NCI-H1048 (cell line): ENCODE measurements at places on chromosomes 7 and 10.

DNA sequence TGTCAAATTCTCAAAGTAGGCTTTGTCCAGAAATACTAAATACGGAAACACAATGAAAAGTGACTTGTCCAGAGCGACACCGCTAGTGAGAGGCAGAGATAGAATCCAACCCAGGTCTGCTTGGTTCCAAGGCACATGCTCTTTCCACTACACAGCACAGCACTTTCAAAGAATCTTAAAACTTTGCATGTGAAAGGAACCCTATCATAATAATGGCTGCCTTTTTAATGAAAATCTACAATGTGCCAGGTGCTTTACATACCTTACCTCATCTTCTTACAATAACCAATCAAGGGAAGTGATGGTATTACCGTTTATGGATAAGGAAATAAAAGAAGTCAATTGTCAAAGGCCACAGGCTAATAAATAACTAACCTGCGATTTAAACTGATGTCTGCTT is 2.6 kb downstream of the CHCHD3 start:
- DNase-seq = no peak

DNA sequence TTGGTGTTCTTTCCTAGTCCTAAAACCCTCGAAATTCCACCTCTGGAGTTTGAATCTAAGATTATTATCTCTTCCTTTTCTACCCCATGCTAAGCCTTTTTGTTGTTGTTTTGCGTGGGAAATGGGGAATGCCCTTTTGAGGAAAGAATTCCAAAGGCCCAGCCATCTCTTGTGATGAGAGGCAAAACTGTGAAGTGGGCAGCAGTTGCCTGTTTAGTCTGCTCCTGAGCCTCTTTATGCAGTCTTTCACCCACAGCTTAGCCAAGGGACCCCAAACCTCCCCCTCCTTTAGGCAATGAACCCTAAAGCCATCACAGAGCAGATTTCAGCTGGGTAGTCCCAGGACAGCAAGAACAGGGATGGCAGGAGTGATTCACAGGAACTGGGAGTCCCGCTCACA is 95.5 kb downstream of the DNMBP start:
- no peak for DNase-seq

GRCh38 chr10:132752961-132753360 is 33.0 kb downstream of the NKX6-2 start:
- no peak for DNase-seq

DNA sequence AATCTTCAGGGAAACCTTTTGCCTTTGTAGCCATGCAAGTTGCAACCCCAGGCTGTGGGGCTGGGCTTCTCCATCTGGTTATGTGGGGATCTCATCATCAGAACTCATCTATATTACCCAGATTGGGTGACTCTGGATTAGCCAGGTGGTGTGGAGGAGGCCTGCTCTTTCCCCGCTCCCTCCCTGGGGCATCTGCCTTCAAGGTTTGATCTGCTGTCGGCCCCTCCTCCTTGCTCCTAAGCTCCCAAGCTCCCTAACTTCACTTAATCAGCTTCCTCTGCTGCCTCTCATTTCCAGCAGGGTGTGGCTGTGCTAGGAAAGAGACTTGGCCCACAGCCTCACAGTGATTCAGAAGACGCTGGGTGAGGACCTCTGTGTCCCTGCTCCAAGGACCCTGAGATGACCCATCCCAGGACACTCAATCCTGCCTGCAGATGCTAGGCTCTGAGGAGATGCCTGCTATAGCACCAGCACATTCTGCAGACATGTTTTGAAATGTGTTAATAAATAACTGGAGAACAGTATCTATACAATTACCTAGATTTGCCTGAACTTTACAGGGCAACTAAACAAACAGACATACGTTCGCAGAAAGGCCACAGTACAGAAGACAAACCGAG is 392.1 kb upstream of the PODXL start:
- no peak for DNase-seq

GRCh38 chr7:85882335-85882734 is 695.5 kb upstream of the SEMA3D start:
- DNase-seq = no peak

DNA sequence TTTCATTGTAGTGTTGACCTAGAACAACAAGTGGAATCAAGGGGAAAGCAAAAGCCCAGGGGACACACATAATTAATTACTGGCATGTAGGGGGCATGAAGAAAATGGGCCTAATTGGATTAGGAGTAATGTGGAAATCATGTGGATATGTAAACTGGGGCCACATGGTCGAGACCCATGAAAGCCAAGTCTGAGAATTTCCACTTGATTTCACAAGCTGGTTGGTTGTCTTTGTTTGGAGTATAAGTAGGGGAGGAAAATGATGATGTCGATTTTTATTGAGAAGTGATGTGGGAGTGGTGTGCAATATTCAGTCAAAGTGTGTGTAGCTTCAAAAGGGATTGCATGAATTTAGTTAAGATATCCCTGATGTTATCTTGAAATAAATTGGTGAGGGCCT is 131.8 kb downstream of the LRRC4 start:
- no peak for DNase-seq

GRCh38 chr10:69871074-69871473 is 69.4 kb downstream of the COL13A1 start:
- no peak for DNase-seq

- DNase-seq = peak; percentile 27
Measured at GRCh38 chr10:103598654-103599115, 105.2 kb downstream of the NEURL1 start.

DNA sequence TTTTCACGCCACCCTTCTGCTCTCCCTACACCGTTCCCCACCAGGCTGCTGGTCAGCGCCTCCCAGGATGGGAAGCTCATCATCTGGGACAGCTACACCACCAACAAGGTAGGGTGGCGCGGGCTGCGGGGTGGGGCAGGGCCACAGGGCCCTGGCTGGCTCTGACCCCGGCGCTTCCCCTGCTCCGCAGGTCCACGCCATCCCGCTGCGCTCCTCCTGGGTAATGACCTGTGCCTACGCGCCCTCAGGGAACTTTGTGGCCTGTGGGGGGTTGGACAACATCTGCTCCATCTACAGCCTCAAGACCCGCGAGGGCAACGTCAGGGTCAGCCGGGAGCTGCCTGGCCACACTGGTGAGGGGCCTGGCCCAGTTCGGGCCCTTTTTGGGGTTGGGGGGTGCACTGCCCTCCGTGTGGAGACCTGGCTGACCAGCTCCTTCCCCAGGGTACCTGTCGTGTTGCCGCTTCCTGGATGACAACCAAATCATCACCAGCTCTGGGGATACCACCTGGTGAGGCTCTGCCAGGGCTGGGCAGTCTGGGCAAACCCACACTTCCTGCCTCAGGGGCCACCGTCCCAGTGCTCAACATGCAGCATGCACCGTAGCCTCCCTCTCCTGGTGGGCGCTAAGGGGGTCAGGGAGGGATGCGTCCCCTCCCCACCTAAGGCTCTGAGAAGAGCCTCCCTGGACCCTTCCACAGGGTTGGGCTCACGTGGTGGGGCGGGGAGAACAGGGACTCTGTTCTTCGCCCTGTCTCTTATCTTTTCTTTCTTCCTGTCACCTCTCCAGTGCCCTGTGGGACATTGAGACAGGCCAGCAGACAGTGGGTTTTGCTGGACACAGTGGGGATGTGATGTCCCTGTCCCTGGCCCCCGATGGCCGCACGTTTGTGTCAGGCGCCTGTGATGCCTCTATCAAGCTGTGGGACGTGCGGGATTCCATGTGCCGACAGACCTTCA is 4.0 kb downstream of the GNB2 start:
- DNase-seq = no peak

DNA sequence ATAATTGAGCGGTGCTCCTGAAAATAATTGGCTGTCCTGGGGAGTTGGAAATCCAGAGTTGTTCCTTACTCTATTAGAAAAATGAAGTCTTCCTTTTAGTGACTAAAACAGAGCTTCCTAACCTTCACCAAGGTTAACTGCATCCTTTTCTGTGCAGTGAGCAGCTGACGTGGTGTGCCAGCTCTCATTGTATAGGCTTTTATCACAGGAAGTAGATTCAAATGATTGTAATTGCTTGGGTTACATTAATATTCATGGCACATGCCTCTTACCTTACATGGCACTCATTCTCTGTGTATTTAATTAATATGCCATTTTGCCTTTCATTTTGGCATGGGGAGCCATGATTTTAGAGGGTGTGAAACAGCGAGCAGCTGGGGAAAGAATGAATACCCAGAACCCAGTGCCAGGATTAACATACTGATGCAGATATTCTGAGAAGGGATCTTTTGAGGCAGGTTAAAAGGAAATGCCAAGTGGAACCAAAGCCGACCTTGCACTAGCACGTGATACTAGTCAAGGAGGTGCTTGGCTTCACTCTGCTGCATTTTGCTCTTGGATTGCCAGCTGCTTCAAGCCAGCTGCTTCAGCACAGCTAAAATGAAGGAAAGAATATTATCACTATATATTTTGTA is 115.3 kb downstream of the ST7 start:
- DNase-seq = no peak

DNA sequence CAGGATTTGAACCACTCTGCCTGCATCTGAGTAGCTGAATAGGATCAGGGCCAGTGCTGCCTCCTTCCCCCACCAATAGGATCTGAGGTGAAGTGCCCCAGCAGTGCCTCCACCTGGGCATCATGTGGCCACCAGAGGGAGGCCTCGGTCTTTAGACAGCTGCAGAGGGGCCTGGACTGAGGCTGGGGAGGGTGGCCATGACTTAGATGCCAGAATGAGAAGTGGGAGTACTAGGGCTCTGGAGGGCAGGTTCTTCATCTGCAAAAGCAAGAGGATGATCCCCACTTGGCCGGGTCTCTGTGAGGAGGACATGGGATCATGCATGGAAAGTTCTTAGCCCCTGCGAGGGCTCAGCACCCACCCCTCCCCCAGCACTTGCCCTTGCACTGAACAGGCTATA is 56.9 kb downstream of the NEUROG3 start:
- no peak for DNase-seq

DNA sequence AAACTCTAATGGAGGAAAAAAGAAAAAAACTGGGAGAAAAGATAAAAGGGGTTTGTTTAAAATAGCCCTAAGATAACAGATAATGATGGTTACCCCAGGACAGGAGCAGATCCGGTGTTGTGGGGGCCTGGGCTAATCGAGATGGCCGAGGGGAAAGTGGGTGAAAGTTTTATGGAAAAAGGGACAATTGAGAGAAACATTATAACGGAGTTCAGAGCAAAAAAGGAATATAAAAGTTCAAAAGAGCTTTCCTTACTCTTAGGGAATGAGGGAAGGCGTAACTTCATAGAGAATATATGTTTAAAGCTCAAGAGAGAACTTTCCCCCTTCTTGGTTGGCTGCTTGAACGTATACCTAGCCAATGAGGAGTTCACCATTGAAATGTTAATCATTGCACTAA is 131.4 kb downstream of the BAMBI start:
- no peak for DNase-seq

GRCh38 chr7:125668321-125668993 is 738.8 kb upstream of the POT1 start:
- DNase-seq = no peak

DNA sequence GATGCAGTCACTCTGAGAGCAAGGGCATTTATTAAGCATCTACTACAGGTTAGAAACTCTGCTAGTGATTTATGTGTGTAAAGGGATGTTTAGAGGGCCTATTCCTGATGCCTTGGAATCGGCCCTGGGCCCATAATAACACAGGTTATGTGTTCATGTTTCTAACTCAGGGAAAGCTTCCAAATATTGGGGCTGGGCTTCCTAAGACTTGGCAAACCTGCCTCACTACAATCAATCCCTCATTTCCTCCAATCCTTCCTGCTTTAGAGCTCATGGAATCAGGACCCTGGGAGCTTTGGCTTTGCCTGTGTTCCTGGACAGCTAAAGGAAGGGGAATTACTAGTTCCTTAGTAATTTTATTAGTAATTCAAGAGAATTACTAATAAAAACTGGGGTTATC is 148.8 kb downstream of the HIBADH start:
- no peak for DNase-seq

DNA sequence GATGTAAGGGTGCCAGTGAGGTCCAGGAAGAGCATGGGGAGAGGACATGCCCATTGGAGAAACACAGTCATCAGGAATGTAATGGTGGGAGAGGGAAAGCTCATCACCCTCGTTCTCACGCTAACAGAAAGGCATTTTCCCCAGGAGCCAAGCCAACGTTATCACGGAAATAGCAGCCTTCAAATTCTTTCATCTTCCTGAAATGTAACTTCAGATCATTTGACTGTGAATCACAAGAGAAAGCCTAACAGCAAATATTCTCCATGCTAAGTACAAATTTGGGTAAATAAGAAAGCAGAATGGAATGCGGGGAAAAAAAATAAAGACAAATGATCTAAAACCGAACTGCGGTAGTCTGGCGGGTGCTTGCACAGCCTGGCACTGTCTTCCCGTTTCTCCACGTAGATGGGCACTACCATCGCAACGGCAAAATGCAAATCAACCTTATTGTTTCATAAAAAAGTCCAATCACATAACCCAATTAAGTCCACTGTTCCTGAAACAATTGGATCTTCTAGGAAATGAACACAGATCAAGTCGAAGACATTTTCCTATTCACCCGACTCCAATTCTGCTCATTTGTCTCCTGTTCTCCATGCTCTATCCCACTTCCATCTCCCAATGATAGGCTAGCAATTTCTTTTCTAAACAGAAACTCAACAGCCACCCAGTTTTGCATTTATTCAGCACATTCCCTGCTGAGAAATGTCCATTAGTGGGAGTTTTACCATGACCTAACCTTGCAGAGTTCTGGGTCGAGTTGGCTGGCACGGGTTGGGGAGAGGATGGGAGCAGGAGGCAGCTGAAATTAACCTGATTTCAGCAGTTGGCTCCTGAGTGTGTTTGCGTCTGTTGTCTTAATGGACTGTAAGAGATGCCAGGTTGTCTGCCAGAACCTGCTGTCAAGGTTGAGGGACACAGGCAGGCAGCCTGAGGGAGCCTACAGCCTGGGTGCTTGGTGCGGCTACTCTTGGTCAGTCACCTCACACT is 74.6 kb upstream of the FRMD4A start:
- DNase-seq = no peak
